ENCODE measurements at places on chromosomes 11 and 22.

- no peak for DNase-seq
Measured at GRCh38 chr11:130668751-130669150, 220.3 kb downstream of the ADAMTS15 start.

DNA sequence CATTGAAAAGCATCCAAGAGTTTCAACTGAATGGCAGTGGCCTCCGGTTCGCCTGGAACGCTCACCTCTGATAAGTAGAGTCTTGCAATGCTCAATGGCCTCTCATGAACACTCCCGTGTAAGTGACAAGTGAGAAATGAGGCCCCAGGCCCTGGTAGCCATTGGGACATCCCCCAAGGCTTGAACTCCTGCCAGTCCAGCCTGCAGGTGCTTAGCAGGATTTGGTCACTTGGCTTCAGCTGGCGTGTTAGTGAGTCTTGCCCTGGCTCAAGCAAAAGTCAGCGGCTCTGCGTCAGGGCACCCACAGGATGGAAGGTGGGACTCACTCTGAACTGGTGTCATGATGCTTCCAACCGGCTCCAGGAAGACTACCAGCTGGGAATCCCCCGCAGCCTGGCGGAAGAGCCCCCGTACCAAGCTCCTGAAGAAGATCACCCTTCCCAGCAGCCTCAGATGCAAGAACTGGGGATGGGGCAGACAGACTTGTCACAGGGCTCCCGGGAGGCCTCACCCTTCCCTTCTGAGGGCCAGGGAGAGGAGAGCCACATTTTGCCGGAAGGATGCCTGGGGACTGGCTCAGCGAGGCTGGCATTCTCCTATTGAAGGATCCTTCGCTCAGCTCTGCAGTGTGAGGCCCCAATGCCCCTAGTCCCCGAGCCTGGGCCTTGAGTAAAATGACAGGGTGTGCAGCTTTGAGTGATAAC lies 19.3 kb downstream of the MB start:
- DNase-seq: no peak

DNA sequence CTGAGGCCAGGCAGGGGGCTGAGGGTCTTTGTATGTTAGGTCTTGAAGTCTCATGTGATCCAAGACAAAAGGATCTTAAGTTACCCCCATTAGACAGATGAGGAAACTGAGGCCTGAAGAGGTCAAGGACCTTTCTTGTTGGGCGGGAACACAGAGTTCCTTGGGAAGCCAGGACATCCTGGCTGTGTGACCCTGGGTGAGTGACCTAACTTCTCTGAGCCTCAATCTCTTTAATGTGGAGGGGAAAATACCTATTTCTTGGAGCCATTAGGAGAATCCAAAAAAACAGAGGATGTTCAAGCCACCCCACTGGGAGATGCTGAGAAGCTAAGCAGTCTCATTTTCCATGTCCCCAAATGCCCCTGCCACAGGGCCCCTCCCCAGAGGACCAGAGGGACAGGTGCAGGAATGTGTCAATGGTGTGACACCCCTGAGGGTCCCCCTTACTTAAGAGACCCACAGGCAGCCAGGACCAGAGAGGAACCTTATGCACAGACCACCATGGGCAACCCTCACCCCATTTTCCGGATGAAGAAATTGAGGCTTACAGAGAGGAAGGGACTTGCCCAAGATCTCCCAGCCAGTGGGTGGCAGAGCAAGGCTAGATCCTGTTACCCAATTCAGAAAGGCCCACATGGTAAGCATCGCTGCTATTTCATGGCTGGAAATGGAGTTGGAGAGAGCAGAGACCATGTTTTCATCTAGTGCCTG lies 8.0 kb downstream of the RAC2 start:
- no peak for DNase-seq

DNA sequence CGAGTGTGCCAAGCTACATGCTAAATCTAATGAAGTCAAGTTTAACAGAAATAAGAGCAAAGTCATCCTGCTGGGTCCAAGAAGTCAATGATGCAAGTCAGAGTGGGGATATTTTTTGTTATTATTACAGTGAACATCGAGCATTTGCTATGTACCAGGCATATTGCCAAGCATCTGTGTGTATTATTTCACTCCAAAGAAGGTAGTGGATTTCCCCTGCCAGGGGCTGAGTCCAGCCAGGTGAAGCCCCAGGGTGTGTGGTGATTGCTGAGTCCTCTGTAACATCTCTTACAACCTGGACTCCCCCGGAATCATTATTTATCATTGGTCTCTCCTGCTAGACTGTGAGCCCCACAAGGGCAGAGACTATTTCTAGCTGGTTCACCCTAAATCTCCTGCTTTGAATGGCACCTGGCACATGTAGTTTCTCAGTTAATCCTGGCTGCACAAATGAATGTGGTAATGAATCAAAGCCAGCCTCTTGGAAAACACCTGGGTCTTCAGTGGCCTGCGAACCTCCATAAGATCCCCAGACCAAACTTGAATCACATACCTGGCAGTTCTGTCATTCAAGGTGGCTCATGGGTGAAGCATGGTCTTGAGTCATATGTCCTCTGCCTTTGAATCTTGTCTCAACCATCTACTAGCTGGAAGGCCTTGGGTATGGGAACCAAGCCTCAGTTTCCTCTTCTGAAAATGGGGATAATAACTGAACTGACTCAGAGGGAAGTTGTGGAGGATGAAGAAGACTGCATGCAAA lies 549.2 kb downstream of the MIAT start:
- DNase-seq: no peak

DNA sequence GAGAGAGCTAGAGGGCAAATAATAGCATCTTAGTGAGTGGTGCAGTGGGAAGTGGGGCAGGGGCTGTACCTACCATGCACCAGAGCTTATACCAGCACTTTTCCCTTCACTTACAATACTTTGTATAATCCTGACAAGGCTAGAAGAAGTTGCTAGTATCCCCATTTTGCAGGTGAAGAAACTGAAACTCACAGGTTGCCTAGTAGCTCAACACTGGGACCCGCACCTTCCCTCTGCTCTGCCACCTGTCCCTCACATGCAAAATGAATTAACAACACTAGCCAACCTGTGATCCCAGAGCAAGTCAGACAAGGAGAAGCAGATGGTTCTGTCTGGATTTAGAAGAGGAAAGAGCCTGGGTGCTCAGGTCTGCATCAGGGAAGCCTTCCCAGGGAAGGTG lies 510.4 kb downstream of the BUD13 start:
- no peak for DNase-seq

DNA sequence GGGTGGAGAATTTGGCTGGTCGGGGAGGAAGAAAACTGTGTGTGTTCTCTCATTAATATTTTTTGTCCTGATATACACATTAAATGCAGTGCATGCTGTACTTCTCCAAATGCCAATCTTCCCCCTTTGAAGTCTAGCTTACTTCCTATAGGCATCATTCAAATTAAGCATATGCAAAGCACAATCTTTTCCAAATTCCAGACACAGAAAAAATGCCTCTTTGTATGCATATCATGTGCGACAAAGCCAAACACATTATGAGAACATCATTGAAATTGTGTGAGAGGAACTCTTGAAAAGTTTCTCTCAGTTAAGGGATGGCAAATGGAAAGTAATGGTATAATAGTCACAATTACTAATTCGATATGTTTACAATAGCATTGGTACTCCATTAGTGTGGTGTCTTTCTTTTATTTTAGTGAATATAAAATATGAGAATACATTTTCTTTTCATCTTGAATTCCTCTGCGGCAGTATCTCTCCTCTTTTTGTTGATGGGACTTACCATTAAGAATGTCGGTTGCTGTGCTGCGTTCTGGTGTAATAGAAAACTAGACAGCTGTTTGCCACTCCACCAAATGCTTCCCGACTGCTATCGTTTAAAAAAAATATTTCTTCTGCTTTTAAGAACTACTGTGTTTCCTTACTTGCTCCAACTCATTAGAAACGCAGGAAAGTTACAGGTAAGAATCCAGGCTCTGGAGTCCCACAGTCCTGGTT lies 19.3 kb upstream of the NRIP3 start:
- DNase-seq: no peak

DNA sequence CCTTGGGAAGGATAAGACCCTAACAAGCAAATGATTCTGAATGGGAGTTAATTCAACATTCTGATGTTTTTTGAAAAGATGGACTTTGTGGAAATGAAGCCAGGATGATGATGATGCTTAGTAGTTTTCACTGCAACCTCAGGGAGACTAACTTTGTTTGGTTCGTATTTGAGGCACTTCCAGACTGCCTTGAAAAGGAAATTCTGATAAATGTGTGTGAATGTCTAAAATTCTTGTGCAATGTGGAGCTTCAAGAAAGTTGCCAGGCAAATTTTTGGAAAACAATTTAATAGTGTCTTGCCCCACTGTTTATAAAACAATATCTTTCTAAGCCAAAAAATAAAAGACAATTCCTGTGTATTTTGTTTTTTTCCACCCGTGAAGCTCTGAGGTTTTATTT lies 11.2 kb upstream of the NAV2 start:
- DNase-seq: no peak

All from CD4-positive, alpha-beta T cell treated with Interleukin-15 for 4 hours (primary cell).